ENCODE measurements at places on chromosomes 7 and 10.

GRCh38 chr10:130766071-130766470, 545.5 kb downstream of the TCERG1L start:
- DNase-seq = no peak

- no peak for DNase-seq
Observed at GRCh38 chr7:41241641-41242040, 461.2 kb downstream of the INHBA start.

DNA sequence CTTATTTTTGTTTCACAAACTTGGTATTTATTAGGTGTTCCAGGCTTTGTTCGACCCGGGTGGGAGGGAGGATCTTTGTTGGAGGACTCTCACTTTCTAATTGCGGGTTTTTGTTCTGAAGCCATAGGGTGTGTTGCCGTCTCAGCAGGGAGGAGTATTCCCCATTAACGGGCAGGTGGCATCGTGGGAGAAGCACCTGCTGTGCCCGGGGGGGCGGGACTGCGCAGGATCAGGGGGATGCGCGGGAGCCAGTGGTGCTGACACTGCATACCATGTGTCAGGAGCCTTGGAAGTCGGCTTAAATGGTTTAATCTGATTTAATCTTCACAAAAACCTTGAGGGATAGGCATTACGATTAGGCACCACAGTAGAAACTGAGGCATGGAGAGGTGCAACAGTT, 113.0 kb downstream of the MGMT start:
- no peak for DNase-seq

GRCh38 chr7:101792051-101792681, 25.3 kb upstream of the CUX1 start:
- DNase-seq = no peak

- no peak for DNase-seq
Observed at GRCh38 chr7:48563334-48563733, 361.0 kb upstream of the CDC14C start.

- no peak for DNase-seq
Observed at GRCh38 chr10:15796762-15797161, 63.5 kb downstream of the MINDY3 start.

GRCh38 chr10:122373721-122374120, 787 bp upstream of the PLEKHA1 start:
- no peak for DNase-seq

GRCh38 chr7:44729949-44730590, 18.6 kb upstream of the ZMIZ2 start:
- no peak for DNase-seq

GRCh38 chr7:153675131-153675530, 377.1 kb upstream of the DPP6 start:
- no peak for DNase-seq

DNA sequence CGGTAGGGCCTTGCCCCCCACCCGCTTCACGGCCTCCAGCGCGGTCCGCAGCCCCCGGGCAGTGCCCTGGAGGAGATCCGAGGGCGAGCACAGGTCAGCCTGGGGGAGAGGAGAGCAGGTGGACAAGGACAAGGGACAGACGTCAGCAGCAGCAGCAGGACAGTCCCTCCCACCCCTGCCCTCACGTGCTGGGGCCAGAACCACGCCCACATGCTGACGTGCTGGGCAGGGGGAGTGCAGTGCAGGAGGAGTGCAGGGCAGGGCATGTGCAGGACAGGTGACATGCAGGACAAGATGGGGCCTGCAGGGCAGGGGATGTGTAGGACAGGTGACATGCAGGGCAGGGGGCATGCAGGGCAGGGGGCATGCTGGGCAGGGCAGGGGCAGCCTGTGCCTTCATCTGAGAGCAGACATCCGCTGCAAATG, 1.5 kb upstream of the SAP25 start:
- DNase-seq = no peak

DNA sequence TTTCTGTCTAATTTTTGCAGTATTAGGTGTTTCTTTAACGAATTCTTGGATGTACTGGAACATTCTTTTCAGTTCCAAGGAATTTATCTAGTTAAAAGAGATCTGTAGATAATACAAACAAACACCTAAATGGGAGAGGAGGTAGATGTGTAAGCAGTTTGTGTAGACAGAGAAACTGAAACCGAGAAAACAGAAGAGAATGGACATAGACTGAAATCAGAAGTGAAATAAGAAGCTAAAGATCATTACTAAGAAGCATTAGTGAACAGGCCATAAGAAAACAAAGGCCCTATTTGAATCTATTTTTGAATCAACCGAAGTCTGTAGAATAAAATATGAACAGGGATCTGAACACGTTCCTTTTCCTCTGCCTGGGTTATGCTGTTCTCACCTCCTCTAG, 26.5 kb upstream of the TMEM229A start:
- DNase-seq = no peak

DNA sequence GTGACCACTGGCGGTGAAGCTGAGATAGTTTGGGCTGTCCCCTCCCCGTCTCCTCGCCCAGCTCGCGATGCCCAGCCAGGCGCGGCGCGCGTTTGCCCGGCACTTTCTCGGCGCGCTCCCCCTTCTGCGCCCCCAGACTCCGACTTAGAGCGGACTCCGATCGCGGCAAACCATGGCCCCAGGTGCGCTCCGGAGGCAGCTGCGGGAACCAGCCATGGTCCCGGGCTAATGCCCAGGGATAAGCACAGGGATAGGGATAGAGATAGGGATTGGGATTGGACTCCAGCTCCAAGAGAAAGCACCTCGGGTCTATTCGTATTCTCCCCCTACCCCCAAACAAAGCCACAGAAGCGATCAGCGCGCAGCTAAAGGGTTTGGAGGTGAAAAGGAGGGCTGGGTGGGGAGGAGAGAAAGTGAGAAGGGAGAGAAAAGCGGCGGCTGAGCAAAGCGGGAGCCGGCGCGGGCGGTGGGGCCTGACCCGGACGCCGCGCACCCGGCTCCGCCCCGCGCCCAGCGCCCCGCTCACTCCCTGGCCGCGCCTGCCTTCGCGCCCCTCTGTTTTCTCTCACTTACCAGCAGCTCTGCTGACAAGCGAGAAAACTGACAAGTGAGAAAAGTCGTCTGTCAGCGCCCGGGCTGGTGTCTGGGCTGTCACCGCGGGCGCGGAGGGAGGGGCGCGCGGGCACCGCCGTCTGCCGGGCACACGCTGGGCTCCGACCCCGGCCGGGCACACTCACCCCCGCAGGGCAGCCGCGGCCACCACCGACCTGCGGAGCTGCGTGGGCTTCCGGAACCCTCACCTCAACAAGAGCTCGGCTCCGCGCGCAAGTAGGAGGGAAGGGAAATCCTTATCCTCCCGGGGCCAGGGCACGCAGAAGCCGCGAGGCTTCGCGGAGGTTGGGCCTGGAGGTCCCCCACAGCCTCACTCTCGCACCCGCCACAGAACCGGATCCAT, at the start of gene PDE1C:
Gene PDE1C, minus strand, starts transcription at position 2 of the 955 bp plus-strand sequence.
- DNase-seq = peak; percentile 76

GRCh38 chr10:116634126-116634975, 13.6 kb downstream of the PNLIPRP2 start:
- no peak for DNase-seq

- DNase-seq = no peak
Observed at GRCh38 chr10:35910234-35910633, 268.1 kb upstream of the FZD8 start.

DNA sequence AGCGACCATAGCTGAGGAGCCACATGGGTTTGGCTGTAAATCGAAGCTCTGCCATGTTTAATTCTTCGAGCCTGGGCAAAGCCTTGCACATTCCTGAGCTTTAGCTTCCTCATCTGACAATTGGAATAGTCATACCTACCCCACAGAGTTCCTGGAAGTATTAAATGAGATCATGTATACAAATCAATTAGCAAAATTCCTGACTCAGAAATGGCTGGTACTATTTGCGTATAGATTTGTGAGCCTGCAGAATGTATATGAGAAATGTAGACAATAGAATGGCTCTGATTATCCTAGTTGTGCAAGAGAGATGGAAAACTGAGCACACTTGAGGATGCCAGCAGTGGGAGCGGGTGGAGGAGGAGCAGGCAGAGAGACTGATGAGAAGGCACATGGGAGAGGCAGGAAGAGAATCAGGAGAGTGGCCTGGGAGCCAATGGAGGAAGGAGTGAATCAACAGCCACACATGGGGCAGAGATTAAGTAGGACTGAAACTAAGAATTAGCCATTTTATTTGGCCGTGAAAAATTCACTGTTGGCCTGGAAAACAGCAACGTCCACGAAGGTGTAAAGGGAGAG, 128.0 kb upstream of the C1GALT1 start:
- no peak for DNase-seq

GRCh38 chr10:58531084-58531695, 18.5 kb downstream of the BICC1 start:
- peak; percentile 34 for DNase-seq

- no peak for DNase-seq
Observed at GRCh38 chr10:109880886-109881768, 42.2 kb downstream of the XPNPEP1 start.
